Liver (tissue), 10 donors: ENCODE measurements at places on chromosomes 12 and 14. TPM values are rescaled to one million over a fixed set of nuclear protein-coding genes. Genes with fewer than 3 reads are reported as not detected.

GRCh38 chr14:100106250-100107112, 41.3 kb downstream of the EVL start:
- H3K36me3 ChIP-seq, result no peaks in the 10 kb centered on the region
- peaks cover 6% of the 10 kb centered on the region for H3K4me1 ChIP-seq
- DNase-seq, result no peak

Gene ASIC1
- 0.08 TPM for total RNA-seq

- H3K27ac ChIP-seq, result no peak overlapping the region
- H3K36me3 ChIP-seq, result no peaks in the 10 kb centered on the region
- no peak overlapping the region for H3K4me3 ChIP-seq
- no peaks in the 10 kb centered on the region for H3K27me3 ChIP-seq
These were observed 34.0 kb downstream of the EGLN3 start for GRCh38 chr14:33916663-33917565.

- no peak for DNase-seq
- no peaks in the 10 kb centered on the region for H3K4me1 ChIP-seq
- H3K27ac ChIP-seq, result no peak overlapping the region
- H3K4me3 ChIP-seq, result no peak overlapping the region
- no peaks in the 10 kb centered on the region for H3K36me3 ChIP-seq
- no peaks in the 10 kb centered on the region for H3K27me3 ChIP-seq
These were observed 2.4 kb downstream of the NR4A1 start for GRCh38 chr12:52053536-52054209.

Gene SLC6A15
- total RNA-seq, result not detected

Gene GDF3
- not detected for total RNA-seq

- no peak for DNase-seq
- no peaks in the 10 kb centered on the region for H3K36me3 ChIP-seq
- no peaks in the 10 kb centered on the region for H3K4me1 ChIP-seq
- no peak overlapping the region for H3K4me3 ChIP-seq
- H3K27ac ChIP-seq, result no peak overlapping the region
- H3K27me3 ChIP-seq, result no peaks in the 10 kb centered on the region
These were observed 148.8 kb downstream of the PLXNC1 start for GRCh38 chr12:94297096-94297699.

Gene RTN1
- 0.33 TPM for total RNA-seq

Gene ERP27
- 5.8 TPM for total RNA-seq

- DNase-seq, result no peak
- H3K4me3 ChIP-seq, result no peak overlapping the region
- no peaks in the 10 kb centered on the region for H3K4me1 ChIP-seq
- H3K36me3 ChIP-seq, result no peaks in the 10 kb centered on the region
- no peaks in the 10 kb centered on the region for H3K27me3 ChIP-seq
These were observed 829.5 kb upstream of the MDGA2 start for GRCh38 chr14:48504921-48505320.

DNA sequence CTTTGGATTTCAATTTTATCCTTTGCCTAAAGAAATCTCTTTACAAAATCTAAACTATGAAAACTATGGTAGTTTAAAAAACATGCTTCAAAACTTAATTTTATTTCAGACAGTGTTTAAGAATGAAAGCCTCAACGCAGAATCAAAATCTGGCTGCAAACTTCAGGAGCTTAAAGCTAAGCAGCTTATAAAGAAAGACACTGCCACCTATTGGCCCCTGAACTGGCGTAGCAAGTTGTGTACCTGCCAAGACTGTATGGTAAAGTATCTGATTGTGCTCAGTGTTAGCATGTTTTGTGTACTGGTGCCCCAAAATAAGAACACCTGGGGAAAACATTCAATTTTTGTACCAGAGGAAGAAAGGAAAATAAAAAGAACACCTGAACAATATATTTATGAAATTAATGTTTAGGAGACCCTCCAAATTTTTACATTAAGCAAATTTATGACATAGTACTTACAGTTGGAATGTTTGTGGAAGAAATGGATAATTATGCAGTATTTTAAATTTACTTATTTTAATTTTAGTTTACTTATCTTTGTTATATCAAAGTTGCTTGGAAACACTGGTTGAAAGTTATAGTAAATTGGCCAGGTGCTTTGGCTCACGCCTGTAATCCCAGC, 12.2 kb downstream of the UBR7 start:
- no peak for DNase-seq
- peaks cover 16% of the 10 kb centered on the region for H3K36me3 ChIP-seq
- no peaks in the 10 kb centered on the region for H3K27me3 ChIP-seq
- H3K4me1 ChIP-seq, result no peaks in the 10 kb centered on the region
- no peak overlapping the region for H3K4me3 ChIP-seq

Gene KRT85
- not detected for total RNA-seq

Gene ITGA7
- 3.8 TPM for total RNA-seq

- no peaks in the 10 kb centered on the region for H3K27me3 ChIP-seq
- H3K4me3 ChIP-seq, result no peak overlapping the region
- no peaks in the 10 kb centered on the region for H3K36me3 ChIP-seq
- no peak for DNase-seq
- H3K27ac ChIP-seq, result no peak overlapping the region
These were observed 26.5 kb upstream of the CORO1C start for GRCh38 chr12:108757856-108758255.

Gene CCDC60
- total RNA-seq, result not detected

DNA sequence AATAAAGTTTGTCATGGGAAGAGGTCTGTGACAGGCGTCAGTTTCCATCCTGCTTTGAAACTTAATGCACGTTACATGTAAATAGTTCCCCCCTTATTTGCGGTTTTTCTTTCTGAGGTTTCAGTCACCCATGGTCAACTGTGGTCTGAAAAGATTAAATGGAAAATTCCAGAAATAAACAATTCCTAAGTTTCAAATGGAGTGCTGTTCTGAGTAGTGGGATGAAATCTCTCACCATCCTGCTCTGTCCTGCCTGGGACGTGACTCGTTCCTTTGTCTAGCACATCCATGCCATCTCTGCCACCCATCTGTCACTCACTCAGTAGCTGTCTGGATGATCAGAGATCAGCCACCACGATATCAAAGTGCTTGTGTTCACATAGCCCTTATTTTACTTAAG, 51.3 kb upstream of the DICER1 start:
- H3K4me1 ChIP-seq, result peaks cover 38% of the 10 kb centered on the region
- H3K4me3 ChIP-seq, result no peak overlapping the region
- no peaks in the 10 kb centered on the region for H3K27me3 ChIP-seq
- H3K27ac ChIP-seq, result no peak overlapping the region
- DNase-seq, result no peak
- no peaks in the 10 kb centered on the region for H3K36me3 ChIP-seq

Gene DPPA3
- total RNA-seq, result not detected

Gene CCNB1IP1
- total RNA-seq, result 14.5 TPM

Gene TMEM19
- 12.2 TPM for total RNA-seq

GRCh38 chr12:120580787-120581723, at the start of gene POP5:
POP5 (minus strand) TSS chr12:120581402; CDS start chr12:120581362, 40 bp downstream.
- no peaks in the 10 kb centered on the region for H3K4me1 ChIP-seq
- peak; percentile 95 for DNase-seq
- H3K27me3 ChIP-seq, result no peaks in the 10 kb centered on the region
- H3K4me3 ChIP-seq, result peak within 1 kb of the TSS; percentile 95
- H3K36me3 ChIP-seq, result peaks cover 36% of the 10 kb centered on the region
